ENCODE measurements at places on chromosomes 16 and 17.

- DNase-seq = peak; percentile 55
Measured at GRCh38 chr16:695355-696089, 5.3 kb upstream of the WDR24 start.

DNA sequence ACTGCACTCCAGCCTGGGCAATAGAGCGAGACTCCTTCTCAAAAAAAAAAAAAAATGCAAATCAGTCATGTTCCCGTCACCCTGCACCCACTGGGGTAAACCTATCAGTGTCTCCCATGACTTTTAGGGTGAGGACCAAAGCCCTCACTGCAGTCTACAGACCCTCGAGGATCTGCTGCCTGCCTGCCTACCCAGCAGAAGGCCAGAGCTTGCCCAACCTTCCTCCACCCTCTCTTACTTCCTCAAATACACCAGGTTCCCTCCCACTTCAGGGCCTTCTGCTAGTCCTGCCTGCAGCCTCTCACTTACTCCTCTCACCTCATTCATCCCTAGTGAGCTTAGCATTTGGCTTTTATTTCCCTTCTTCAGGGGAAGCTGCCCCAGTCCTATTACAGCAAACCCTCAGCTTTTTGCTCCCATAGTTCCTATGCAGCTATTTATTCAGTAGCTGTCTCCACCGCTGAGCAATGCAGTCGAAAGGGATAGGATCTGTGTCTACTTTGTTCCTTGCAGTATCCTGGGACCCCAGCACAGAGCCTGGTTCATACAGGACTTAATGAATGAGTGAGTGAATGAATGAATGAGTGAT, 17.8 kb upstream of the TOB1 start:
- peak; percentile 80 for DNase-seq

GRCh38 chr17:28906276-28906675, 3.4 kb upstream of the DHRS13 start:
- DNase-seq = no peak

- peak; percentile 78 for DNase-seq
Measured at GRCh38 chr17:20059728-20060188, 50.6 kb downstream of the SPECC1 start.

GRCh38 chr16:2033057-2033908, 6.6 kb downstream of the NHERF2 start:
- no peak for DNase-seq

DNA sequence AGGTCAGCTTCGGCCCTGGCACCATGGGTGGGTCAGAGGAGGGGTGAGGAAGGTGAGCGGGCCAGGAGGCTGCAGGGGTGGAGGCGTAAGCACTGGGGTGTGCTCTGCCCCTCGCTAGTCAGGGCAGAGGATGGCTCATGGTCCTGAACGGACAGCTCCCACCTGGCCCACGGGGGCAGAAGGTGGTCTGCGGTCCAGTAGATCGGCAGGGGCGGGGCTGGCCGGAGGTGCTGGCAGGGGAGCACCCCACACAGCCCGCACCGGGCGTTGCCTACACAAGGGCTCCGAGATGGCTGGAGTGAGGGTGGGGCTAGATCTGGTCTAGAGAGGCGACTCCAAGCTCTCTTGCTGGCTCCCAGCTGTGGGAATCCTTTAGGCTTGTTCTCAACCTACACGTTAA, 8.2 kb downstream of the NPTX1 start:
- no peak for DNase-seq

DNA sequence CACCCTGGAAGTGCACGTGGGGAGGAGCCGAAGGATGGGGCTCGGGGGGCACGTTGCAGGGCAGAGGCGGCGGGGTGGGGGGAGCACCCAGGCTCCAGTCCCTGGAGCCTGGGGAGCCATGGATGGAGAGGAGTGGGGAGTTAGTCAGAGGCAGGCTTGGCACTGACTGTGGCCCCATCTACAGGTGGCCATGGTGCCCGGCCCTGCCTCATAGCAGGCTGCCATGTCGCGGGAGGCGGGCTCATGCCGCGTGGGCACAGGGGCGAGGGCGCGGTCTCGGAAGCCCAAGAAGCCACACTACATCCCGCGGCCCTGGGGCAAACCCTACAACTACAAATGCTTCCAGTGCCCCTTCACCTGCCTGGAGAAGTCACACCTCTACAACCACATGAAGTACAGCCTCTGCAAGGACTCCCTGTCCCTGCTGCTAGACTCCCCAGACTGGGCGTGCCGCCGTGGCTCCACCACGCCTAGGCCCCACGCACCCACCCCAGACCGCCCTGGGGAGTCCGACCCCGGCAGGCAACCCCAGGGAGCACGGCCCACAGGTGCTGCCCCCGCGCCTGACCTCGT, 3.0 kb downstream of the PRR35 start:
- DNase-seq = no peak

DNA sequence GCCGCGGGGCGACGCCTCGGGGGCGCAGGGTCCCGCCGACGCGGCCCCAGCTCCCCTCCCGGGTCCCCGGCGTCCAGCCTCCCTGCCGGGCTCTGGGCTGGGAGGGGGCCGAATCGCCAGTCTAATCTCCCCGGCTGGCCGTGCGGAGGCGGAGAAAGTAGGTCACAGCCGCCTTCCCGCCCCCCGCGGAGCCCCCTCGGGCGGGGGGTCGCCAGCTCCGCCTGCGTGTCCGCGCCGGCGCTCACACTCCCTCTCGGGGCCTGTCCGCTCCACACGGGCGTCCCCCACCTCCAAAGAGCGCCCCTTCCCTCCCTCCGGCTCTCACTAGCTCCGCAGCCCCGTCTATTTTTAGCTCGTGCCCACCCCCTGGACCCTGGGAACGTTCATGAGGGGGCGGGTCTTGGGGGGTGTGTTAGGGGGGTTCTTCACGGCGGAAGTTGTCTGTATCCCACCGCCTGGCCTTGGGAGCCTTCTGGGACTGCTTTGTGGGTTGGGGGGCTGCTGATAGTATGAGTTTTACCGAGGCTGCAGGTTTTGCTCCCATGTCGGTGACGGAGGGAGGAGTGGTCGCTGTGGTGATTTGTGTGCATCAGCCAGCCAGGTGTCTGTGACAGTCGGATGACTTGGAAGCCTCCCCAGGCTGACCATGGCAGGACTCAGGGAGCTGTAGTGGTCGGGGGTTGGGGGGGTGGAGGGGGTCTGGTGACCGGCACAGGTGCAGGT, 1.1 kb downstream of the ATP1B2 start:
- no peak for DNase-seq

- DNase-seq = no peak
Measured at GRCh38 chr17:30062372-30062771, 54.2 kb upstream of the NSRP1 start.

DNA sequence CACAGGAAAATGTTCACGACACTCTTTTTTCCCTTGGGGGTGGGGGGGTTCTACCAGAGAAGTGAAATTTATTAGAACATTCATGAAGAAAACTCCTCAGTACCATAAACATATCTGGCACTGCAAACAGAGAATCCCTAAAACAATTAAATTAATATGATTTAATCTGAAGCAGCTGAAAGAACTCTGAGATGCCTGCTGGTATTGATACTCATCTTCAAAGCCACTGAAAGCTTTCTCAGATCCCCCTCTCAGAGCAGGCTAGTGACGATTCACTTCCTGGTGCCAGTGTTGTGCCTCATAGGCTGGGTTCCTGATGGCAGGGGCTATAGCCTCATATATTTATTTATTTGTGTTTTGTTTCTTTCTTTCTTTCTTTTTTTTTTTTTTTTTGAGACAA, 52.7 kb downstream of the MYH10 start:
- DNase-seq = no peak

DNA sequence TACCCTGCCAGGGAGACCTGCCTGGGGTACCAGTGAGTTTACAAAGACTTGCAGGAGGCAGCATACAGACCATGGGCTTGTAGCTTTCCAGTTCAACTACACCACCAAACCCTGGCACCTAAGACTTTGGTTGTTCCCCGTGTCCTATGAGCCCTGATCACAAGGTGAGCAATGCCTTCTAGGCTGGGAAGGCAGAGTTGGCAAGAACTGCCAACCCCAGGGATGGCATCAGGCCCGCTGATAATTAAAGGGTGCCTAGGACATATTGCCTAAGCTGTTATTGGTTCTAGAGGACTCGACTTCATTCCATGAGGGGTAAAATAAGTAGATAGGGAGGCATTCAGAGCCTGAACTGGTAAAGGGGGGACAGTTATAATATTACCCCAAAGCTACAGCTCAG, 41.3 kb downstream of the CDH13 start:
- DNase-seq = no peak

DNA sequence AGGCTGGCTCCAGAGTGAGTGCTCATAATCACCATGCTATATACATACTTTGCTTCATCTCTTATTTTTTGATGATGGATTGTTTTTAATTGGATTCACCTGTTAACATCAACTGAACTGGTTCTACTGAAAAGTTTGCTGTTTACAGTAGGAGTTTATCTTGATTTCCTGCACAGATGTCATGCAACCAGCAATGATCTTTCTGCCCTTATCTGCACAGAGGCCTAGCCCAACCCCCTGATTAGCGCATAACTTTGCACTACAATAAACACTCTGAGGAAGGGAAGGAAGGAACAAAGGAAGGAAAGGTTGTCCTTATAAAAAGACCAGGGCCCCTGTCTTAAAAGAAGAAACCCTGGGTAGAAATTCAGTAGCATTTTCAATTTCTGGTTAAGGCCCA, 152.9 kb downstream of the RGS9 start:
- no peak for DNase-seq

DNA sequence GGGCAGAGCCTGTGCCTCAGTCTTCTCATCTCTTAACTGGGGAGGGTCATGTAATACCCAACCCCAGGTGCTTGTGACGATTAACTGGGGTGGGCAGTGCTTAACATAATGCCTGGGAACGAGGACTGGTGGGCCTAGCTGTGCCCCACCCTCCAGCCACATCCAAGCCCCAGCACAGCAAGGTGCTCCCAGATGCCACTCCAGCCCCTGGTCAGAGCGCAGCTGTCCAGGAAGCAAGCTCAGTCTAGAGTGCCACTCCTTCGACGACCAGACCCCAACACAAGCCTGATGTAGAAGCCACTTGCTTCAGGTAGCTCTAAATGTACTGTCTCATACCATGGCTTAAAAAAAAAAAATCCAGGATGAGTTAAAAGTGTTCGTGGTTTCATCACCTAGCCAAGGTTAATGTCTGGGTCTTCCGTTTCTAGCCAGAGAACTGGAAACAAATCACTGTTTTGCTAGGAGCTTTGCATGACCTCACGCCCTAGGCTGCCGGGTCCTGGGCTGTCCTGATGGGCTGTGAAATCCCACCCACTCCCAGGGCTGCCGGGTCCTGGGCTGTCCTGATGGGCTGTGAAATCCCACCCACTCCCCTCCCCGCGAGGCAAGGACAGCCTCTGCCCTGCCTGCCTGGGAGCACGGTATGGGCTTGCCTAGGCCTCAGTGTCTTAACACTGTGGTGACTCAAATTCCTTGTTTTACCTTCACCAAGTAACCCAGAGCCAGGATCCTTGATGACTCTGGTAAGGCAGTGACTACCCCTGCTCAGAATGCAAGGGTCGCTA, 7.7 kb downstream of the MIEF2 start:
- DNase-seq = no peak

GRCh38 chr17:80359422-80360110, 55.4 kb upstream of the ENDOV start:
- DNase-seq = no peak
